ENCODE measurements at places on chromosomes 7 and 10. TPM values are rescaled to one million over a fixed set of nuclear protein-coding genes. Genes with fewer than 3 reads are reported as not detected.
A peak's percentile ranks its signal among the peaks of the same experiment; 100 is the strongest.

The PTF1A gene
- total RNA-seq: not detected

The SCD gene
- 908 TPM for total RNA-seq

The PHYHIPL gene
- 1.2 TPM for total RNA-seq

GRCh38 chr10:19816411-19817230 lies at the start of gene PLXDC2:
Gene PLXDC2, plus strand, starts transcription at chr10:19816432.
- peak; percentile 69 for DNase-seq

DNA sequence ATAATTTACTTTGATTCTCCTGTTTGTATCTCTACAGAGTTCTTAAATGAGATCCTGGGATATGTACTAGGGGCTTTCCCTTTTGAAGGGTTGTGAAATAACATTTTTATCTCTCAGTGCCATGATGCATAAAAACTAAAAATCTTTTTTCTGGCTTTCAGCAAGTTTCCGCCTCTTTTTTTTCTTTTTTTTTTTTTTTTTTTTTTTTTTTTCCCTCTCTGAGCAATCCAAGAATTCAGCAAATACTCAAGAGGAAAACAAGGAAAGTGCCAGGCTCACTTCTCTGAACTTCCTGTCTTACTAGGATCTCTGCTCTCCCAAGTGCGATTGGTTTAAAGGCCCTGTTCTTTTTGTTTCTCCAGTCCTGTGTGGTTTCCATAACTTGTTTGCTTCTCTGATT lies 79.9 kb downstream of the HYCC1 start:
- DNase-seq: no peak

GRCh38 chr10:114720685-114721278 lies 62.7 kb upstream of the ABLIM1 start:
- DNase-seq: no peak

GRCh38 chr10:45581216-45581549 lies 91.4 kb downstream of the ZFAND4 start:
- no peak for DNase-seq

DNA sequence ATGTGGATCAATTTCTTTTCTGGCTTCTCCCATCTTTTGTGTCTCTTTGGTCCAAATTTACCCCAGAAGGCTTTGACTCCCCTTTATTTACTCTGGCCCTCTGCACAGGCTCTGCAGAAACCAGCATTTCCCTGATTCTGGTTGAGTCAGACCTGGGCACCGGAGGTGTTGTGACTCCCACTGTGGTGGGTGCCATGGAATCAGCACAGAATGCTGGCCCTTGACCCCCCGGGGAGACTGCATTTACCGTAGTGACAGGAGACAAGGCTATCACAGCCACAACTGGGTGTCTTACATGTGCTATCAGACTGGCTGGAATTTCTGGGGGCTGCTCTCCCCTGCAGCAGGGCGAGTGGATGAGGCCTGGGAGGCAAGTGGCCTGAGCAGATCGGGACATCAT lies 37.6 kb downstream of the PLXDC2 start:
- DNase-seq: no peak

DNA sequence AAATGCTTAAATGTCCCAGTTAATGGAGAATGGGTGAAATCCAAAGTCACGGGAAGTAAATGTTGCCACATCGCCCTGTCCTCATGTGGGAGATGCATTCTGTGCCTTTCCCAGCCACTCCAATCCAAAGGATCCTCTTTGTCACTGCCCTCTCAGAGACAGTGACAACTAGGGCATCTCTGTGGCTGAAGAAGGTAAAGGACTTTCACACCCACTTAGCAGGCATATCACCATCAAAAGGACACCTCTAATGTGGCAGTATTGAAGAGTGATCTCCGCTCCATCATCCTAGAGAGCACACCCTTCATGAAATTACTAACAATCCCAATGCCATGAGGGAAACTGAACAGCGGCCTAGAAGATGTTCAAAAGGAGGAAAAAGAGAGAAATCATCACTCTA lies 13.6 kb downstream of the ATXN7L1 start:
- no peak for DNase-seq

DNA sequence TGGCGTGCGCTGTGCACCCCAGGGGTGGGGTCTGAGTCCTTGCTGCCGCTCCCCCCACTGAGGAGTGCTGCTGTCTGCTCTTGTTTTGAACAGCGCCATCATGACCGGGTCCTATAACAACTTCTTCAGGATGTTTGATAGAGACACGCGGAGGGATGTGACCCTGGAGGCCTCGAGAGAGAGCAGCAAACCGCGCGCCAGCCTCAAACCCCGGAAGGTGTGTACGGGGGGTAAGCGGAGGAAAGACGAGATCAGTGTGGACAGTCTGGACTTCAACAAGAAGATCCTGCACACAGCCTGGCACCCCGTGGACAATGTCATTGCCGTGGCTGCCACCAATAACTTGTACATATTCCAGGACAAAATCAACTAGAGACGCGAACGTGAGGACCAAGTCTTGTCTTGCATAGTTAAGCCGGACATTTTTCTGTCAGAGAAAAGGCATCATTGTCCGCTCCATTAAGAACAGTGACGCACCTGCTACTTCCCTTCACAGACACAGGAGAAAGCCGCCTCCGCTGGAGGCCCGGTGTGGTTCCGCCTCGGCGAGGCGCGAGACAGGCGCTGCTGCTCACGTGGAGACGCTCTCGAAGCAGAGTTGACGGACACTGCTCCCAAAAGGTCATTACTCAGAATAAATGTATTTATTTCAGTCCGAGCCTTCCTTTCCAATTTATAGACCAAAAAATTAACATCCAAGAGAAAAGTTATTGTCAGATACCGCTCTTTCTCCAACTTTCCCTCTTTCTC lies 26.0 kb downstream of the BNIP3 start:
- DNase-seq: no peak

DNA sequence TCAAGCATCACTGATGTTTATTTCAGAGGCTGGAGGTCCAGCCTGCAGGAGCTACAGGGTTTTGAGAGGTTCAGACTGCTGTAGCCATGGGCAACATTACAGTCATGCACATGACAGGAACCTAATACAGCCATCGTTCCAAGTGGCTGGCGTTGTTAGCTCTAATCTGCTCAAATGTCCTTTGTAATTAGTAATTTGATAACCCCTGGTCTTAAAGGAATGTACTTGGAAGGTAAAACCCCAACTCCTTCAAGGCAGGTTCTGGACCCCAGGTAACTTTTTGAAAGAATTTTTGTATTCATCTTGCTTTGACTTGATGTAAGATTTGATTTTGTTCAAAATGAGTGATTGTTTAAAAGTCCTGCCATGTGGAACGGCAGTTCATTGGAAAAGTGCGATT lies 34.7 kb upstream of the FOXI2 start:
- no peak for DNase-seq

- no peak for DNase-seq
Observed at GRCh38 chr7:115040495-115040894, 118.6 kb downstream of the MDFIC start.

GRCh38 chr10:106680061-106680460 lies 484.4 kb downstream of the SORCS1 start:
- no peak for DNase-seq

- DNase-seq: no peak
Observed at GRCh38 chr7:22140578-22140977, 194.9 kb upstream of the CDCA7L start.

DNA sequence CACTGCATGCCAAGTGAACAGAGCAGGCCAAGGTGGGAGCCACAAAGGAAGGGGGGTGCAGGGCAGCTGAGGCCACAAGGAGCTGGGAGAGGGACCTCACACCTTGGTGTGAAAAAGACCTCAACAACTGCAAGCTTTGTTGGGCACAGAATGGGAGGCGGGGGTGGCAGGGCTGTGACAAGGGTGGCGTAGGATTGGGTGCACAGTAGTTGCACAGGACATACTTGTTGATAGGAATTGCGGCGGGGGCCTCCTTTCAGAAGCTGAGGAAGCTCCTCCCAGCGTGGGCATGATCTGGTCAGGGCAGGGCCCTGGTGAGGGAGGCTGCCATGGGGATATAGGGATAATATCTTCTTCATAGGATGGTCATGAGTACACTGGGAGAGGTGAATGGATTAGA lies 25.8 kb downstream of the POLL start:
- DNase-seq: no peak

GRCh38 chr10:11880151-11881029 lies 57.2 kb downstream of the PROSER2 start:
- no peak for DNase-seq
